A172 (cell line): ENCODE measurements at places on chromosomes 1 and 21. TPM values are rescaled to one million over a fixed set of nuclear protein-coding genes. Genes with fewer than 3 reads are reported as not detected.

DNA sequence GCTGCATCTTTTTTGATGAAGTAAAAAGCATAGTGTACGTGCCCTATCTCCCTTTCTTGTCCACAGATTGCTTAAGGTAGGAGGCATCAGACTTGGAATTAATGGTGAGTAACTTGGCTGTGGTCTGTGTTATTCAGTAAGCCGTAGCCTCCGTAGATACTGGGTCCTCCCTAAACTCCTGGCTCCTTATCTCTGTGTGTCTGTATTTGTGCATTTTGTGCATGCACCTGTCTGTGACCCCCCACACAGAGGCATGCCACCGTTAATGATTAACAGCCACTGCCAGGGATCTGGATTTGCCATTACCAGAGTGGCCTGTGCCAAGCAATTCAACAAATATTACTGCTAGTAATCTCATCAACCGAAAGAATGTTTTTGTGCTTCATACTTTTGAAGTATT lies 31.9 kb downstream of the MAP3K21 start:
- no peak for DNase-seq

DNA sequence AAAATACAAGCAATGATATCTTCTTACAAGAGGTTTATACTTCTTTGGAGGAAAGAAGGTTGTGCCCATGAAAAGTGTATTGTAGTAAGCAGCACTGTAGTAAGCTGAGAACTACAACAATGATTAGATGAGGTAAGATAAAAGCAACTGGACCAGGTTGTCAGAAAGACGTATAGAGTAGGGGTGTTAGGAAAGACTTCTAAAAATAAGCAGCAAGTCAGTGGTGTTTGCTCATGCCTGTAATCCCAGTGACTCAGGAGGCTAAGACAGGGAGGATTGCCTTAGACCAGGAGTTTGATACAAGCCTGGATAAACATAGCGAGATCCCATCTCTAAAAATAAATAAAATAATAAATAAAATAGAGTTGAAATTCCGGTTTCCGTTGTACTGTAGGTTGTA lies 4.3 kb upstream of the OR10X1 start:
- no peak for DNase-seq

GRCh38 chr1:82565546-82565945 lies 764.8 kb downstream of the ADGRL2 start:
- DNase-seq, result peak; percentile 77

GRCh38 chr1:214187121-214187900 lies 93.6 kb upstream of the SMYD2 start:
- DNase-seq, result no peak

DNA sequence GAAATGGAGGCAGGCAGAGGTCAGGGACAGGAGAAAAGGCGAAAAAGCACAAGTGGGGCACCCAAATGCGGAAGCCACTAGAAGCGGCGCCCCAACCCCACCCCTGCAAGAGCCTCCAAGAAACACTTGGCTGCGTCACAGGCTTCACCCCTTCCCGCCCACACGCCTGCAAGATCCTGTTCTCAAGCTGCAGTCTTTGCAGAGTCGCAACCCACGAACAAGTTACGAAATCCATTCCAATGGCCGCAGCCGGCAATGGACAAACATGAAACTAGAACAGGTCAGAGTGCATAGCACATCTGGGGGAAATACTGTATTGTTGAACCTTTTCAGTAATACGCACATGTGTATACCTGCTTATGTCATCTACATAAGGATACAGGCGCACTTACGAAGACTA lies 103.6 kb downstream of the PSMG1 start:
- DNase-seq, result no peak

The RHBG gene
- not detected in 2 replicates for total RNA-seq
